ENCODE measurements at places on chromosomes 16 and 17.

DNA sequence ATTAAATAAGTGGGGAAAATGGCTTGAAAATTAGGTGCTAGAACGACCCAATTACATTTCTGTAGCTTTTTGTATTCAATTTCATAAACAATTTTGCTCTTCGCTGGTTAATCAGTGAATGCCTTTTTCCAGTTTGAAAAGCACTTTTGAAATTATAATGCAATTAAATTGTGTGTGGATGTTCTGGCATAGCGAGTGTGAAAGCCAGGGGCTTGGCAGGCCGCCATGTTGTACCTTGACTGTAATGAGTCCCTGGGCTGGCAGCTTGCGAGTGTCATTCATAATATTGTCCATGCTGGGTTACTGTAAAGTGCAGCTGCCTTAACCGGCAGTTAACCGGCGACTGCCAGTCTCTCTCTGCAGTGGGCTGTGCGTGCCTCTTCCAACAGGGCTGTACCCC lies 177.8 kb downstream of the CCDC182 start:
- DNase-seq = no peak

GRCh38 chr17:8838551-8839095 lies 28.9 kb downstream of the PIK3R6 start:
- no peak for DNase-seq

DNA sequence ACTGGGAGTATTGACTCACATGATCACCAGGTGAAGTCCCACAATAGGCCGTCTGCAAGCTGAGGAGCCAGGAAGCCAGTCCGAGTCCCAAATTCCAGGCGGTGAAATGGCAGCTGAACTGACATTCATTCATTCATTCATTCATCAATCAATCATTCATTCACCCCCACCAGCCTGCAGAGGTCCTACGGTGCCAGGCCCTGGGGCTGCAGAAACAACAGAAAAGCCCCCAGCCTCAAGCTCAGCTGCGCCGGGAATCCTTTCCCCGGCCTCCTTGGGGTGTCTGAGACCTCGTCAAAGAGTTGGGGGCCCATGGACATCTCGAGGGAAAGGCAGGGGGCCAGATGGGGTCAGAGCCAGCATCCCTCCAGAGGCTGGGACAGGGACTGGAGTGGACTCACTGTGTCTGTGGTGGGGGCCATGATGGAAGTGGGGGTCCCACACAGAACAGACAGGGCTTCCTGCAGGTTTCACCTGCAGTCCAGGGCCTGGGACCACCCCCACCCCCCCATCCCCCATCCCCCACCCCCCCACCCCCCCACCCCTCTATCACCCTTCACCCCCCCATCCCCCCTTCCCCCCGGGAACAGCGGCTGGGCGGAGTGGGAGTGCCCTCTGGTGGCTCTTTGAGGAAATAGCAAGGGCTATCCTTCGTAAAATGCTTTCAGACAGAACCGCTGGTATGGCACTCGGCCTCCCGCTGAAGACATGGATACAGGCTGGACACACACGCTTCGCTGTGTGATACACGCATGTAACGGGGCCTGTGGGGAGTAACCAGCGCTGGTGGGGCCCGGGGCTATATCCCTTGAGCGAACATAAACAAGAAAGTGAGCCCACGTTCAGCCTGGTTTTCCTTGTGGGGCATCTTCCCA lies 8.5 kb upstream of the ZC3H18 start:
- DNase-seq = peak; percentile 41

DNA sequence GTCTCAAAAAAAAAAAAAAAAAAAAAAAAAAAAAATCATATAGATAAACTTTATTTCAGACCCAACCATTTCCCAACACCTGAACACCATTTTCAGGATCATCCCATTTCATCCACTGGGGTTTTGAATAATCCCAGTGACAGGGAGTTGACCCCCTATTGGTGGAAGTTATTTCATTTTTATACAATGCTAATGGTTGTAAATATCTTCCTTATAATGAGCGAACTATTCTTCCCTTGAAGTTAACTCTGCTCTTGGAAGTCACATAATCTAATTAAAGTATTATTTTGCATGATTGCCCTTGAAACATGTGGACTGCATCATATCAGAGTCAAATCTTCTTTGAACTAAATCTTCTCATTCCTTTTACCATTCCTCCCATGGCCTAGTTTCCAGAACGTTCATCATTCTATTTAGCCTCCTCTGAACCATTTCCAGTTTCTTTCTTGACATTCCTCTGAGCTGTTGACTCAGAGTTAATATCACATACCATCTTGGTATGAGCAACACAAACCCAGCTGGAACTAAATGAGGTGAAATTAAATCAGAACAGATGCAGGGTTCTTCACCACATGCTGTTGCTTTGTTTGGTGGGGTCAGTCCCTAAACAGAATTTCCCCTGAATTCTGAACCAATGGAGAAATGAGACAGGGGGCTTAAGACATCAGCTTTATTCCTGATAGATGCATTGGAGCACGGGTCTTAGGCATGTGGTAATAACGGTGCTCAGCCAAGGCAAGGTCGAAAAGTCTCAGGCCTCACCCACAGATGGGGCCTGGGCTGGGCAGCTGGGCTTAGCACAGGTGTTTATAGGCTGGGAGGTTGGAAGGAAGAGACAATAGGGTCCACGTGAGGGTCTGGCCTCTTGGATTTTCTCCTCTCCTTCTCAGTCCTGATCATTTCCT lies 8.9 kb downstream of the HSD17B2 start:
- DNase-seq = no peak

GRCh38 chr16:81723098-81723723 lies 55.9 kb upstream of the PLCG2 start:
- DNase-seq = no peak

GRCh38 chr17:15307710-15308111 lies 33.7 kb downstream of the TEKT3 start:
- DNase-seq = no peak

GRCh38 chr17:969811-970355 lies 9.7 kb downstream of the NXN start:
- no peak for DNase-seq

- DNase-seq = no peak
Observed at GRCh38 chr17:60960398-60961065, 282.9 kb downstream of the BCAS3 start.

GRCh38 chr17:36992701-36993100 lies 43.9 kb downstream of the AATF start:
- no peak for DNase-seq

- DNase-seq = no peak
Observed at GRCh38 chr17:8732406-8733085, 12.1 kb downstream of the CCDC42 start.

DNA sequence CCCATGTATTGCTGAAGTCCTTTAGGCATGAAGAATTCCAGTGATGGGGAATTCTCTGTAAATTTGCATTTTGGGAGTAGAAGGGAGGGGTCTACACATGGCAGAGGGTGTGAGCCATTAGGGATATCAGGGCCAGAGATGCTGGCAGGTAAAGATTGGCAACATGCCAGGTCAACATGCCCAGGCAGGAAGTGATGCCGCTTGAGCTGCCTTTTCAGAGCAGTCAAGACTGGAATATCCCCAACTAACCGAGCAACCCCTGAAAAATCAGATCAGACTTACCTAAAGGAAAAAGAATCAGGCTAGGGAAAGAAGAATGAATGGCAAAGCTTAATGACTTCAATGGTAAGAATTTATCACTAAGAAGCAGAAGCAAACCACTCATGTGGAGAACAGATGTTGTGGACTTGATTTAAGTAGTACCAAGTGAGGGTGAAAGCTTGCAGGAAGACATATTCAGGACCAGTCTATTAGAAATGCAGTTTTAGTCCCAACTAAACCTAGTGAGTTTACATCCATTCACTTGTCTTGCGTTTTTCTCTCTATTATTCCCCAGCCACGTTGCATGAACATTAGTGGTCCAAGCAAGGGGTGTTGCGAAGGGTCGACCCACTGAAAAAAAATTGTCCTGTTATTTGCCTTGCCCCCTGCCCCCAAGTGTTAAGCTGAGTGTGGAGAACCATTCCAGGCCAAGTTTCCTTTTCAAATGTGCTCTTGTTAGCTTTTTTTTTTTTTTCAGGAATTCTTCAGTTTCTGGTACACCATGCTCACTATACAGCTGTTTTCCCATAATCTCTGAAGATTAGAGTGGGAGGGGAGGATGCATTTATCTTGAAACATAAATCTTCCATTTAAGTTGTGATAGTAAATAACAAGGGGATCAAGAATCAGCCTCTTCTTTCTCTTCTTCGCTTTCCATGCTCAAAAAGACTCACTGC lies 105.2 kb downstream of the ABCA8 start:
- no peak for DNase-seq
